NCI-H2029 (cell line): ENCODE measurements at places on chromosomes 1 and 21.

- DNase-seq, result no peak
Measured at GRCh38 chr1:229913489-229913888, 153.5 kb upstream of the GALNT2 start.

GRCh38 chr1:27077968-27078367 lies 65.3 kb upstream of the TENT5B start:
- no peak for DNase-seq

- DNase-seq, result no peak
Measured at GRCh38 chr1:15543589-15544568, 17.2 kb downstream of the DNAJC16 start.

- peak; percentile 84 for DNase-seq
Measured at GRCh38 chr21:39385299-39386145, 36.6 kb upstream of the HMGN1 start.

GRCh38 chr1:203048555-203049051 lies 22.3 kb downstream of the PPFIA4 start:
- no peak for DNase-seq

GRCh38 chr1:33043267-33044092 lies 6.8 kb upstream of the AK2 start:
- DNase-seq, result no peak

DNA sequence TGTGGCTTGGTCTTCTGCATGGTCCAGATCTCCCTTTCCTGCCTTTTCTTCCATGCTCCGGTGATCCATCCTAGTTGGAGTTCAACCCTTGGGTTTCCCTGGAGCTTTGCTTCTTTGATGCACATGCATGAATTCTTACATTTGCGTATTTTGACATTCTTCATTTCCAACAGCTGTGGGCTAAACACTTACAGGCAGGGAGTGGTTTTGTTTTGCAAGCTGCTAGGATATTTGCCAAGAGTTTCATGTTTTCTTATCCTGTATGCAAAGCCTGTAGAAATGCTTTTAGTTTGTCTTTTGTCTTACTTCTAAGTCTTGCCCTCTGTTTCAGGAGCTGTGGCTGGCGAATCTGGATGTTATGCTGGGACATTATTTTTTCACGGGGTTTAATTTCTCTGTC lies 90.3 kb upstream of the PAXBP1 start:
- DNase-seq, result no peak

- no peak for DNase-seq
Measured at GRCh38 chr1:17646444-17647280, 107.2 kb downstream of the ARHGEF10L start.

DNA sequence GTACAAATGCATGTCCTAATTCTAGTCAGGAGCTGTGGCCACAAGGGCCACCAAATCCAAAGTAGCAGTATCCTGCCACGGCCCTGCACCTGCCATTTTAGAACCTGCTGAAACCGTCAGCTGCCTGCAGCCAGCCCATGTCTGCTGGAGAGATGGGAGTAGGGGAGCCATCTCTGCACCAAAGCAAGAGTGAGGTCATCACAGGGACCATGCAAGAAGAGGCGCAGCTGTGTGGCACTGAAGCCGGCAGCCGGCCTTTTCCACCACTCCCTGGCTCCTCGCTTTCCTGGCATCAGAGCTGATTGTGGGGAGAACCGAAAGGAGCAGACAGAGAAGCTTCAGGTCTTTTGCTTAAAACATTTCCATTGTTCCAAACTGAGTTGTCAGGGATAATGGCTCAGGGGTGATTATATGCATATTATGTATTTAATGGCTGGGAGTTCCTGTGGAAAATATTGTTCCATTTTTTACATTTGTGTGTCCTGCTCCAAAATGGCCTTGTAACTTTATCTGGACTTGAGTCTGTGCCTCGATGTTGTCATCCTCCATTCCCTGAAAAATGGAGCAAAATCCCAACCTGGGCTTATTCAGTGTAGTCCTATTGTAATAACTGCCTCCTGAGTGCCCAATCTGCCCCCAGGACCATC lies 18.7 kb upstream of the NBL1 start:
- DNase-seq, result no peak

- DNase-seq, result no peak
Measured at GRCh38 chr1:81259625-81260411, 540.9 kb upstream of the ADGRL2 start.

- DNase-seq, result no peak
Measured at GRCh38 chr1:184953600-184954219, 20.6 kb downstream of the NIBAN1 start.

GRCh38 chr1:114157275-114157660 lies 3.6 kb upstream of the SYT6 start:
- no peak for DNase-seq

DNA sequence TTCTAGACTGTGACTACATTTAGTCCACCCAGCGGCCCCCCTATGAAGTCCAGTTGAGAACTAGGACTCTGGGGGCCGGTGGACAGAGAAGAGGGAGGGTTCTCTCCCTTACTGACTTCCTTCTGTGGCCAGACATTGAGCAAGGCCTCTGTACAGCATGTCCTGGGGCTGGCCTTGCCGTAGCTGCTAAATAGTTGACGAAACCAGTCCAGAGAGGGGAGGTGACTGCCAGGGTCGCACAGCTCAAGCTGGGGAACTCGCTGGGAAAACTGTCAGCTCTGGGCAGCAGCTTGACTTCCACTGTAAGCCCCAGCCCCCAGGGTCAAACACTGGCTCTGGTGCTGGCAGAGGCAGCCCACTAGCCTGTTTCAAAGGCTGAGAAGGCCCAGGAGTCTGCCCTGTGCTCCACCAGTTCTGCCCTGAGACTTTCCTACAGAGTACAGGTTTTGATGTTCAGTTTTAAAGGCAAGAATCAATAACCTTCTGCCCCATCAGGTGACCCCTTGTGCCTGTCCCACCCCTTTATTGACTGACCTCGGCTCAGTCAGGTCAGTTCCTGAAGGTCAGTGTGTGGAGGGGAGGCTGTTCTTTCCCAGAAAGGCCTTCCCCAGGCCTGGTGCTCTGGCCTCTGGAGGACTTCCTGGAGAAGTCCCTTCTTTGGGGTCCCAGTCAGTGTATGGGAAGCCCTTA lies 14.1 kb downstream of the PCSK9 start:
- DNase-seq, result no peak

GRCh38 chr1:244865028-244865371 lies 657 bp upstream of the HNRNPU start:
- DNase-seq, result no peak

GRCh38 chr1:200231787-200232231 lies 178.0 kb downstream of the ZNF281 start:
- DNase-seq, result no peak

- no peak for DNase-seq
Measured at GRCh38 chr1:156076609-156077429, 5.4 kb downstream of the MEX3A start.

- DNase-seq, result peak; percentile 74
Measured at GRCh38 chr1:154627257-154628120, 19.5 kb upstream of the ADAR start.

DNA sequence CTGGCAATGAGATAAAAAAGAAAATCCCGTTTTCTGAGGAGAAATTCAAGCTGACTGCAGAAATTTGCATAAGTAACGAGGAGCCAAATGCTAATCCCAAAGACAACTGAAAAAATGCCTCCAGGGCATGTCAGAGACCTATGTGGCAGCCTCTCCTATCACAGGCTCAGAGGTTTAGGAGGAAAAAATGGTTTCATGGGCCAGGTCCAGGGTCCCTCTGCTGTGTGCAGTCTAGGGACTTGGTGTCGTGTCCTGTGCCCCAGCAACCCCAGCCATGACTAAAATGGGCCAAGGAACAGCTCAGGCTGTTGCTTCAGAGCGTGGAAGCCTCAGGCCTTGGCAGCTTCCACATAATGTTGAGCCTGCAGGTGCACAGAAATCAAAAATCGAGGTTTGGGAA lies 456.5 kb downstream of the DPYD start:
- no peak for DNase-seq

- DNase-seq, result no peak
Measured at GRCh38 chr1:65896721-65897120, 104.0 kb downstream of the PDE4B start.

- DNase-seq, result no peak
Measured at GRCh38 chr1:97806996-97807520, 113.8 kb downstream of the DPYD start.
